ENCODE measurements at places on chromosomes 16 and 17. TPM values are rescaled to one million over a fixed set of nuclear protein-coding genes. Genes with fewer than 3 reads are reported as not detected.
A peak's percentile ranks its signal among the peaks of the same experiment; 100 is the strongest.

The PITPNM3 gene
- 9.1 TPM for total RNA-seq

The NMRAL1 gene
- 54.9 TPM for total RNA-seq

The TM4SF5 gene
- 0.88 TPM for total RNA-seq

- DNase-seq: no peak
Observed at GRCh38 chr16:49851468-49851787, 4.5 kb downstream of the ZNF423 start.

DNA sequence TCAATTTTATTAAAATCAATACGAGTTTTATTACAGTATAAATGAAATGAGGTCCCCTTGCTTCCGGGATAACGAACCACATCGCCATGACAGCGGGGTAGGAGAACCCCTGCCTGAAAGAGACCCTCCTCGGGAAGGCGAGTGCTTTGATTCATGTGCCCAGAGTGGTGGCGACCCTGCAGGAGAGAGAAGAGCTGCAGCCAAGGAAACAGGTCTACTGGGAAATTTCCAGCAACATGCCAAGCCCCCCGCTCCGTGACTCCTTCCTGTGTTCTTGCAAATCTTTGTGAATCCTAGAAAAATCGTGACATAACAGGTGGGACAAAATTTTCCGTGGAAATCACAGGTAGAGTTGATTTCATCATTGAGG, 162.5 kb downstream of the WSCD1 start:
- no peak for DNase-seq

DNA sequence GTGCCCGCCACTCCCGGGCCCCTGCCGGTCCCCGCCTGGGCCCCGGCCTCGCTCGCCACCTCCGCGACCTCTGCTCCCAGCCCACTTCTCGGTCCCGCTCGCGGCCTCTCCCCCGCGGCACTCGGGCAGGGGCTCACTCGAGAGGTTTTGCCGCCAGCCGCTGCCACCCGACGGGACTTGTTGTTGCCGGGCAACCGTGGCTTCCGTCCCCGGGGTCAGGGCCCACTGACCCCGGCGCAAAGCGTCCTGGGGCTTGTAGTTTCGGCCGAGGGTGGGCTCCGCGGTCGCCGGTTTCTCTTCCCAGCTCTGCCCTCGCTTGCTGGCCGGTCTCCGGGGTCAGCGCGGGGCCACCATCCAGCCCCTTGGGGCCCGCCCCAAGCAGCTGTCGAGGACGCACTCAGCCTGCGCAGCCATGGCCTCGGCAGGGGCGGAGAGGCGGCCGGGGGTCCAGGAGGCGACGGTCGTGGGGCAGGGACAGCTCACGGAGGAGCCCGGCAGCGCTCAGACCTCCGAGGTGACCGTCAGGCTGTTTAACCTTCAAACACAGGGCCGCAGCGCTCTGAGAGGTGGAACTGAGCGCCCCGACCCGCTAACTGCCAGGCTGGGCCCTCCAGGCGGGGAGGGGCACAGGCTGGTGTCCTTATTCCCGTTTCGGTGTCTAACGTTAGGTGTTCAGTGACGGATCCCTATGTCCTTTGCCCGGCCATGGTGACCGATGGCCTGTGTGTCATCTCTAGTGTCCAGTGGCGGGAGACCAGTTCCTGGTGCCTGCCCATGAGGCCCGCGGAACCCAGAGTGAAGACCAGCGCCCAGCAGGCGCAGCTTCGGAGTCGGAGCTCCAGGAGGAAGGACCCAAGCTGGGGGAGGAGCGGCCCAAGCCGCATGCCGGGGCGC, at the start of the genes C16orf86 and ENKD1:
TSS of gene C16orf86 (plus strand) at position 256 of the 894 bp plus-strand sequence. CDS start at position 413, 157 bp downstream.
TSS of gene ENKD1 (minus strand) at position 192 of the 894 bp plus-strand sequence. CDS start 308 bp downstream, outside the sequence.
- peak; percentile 95 for DNase-seq

- DNase-seq: no peak
Observed at GRCh38 chr17:4032245-4032644, 68.0 kb upstream of the ATP2A3 start.

- peak; percentile 58 for DNase-seq
Observed at GRCh38 chr17:27529230-27529796, 73.1 kb downstream of the KSR1 start.

DNA sequence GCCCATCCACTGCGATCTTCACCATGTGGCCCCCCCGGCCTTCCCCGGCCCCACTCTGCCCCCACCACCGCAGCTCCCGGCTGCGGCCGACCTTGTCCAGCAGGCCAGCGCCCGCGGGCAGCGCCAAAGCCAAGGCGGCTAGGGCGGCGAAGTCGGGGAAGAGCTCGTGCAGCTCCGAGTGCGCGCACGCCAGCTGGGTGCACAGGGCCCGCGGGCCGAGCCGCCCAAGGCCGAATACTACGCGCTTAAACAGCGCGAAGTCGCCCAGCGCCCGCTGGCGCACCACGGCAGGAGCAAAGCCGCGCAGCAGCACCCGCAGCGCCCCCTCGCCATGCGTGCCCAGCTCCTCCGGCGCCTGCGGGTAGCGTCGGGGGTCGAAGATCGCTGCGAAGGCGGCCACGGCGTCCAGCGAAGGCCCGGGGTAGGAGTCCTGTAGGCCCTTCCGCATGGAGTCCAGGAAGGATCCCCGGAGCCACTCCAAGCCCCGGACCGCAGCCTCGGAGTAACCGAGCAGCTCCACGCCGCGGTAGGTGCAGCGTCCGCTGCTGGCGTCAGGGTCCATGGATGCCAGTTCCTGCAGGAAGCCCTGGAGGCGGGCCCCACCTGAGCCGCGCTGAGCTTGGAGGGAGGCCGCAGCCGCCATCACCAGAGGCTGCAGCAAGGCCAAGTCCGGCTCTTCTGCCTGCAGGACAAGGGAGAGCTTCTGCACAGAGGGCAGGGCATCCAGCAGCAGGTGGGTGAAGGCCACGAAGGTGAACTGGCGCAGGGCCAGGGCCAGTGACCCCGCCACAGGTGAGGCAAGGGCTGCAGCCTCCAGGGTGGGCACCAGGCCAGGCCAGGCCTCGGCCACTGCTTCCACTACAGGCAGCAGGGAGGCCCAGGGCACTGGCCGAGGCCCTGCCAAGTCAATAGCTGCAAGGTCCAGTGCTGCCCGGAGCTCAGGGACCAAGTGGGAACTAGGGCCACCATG, 10.3 kb downstream of the C17orf113 start:
- DNase-seq: no peak

DNA sequence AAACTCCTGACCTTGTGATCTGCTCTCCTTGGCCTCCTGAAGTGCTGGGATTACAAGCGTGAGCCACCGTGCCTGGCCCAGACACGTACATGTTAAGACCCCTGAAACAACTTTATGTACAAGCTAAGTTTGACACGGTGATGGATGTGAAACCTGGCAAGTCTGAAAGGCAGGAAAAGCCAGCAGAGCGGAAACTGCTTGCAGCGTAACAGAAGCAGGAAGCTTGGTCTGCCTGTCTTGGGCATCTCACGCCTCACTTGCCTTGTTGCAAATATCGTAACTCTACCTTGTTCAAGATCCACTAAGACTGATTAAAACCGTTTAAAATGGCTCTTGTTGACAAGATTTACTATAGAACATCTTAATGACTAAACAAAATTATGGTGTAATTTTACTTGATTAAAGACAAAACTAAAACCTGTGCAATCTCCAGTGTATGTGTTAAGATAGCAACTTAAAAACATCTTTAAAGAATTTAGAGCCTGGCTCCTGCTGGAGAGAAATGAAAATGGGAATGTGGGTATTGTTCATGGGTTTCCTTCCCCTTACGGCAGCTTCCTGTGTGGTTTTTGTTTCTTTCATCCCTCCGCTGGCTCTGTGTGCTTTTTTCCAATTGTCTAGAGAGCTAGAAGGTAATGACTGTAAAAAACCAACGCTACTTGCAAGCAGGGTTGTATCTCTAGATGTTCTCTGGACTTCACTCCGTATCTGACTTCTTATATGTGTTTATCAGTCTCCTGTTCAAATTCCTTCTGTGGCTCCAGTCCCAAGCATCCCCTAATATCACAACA, 477.6 kb downstream of the XYLT1 start:
- peak; percentile 74 for DNase-seq

DNA sequence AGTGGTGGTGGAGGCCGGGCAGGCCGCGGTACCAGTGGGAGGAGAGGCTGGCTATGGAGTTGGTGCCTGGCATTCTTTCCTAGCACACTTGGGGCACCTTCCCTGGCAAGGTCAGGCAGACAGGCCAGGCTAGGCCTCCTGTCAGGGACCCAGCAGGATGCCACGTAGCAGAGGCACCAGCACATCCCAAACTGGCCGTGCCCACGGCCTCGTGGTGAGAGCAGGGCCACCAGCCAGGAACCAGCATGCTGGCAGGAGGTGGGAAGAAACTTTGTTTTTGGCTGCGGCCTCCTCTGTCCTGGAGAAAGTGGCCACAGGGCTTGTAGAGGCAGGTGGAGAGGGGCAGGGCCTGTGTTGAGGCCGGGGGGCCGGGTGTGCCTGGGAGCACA, 57.6 kb upstream of the CBFA2T3 start:
- no peak for DNase-seq

DNA sequence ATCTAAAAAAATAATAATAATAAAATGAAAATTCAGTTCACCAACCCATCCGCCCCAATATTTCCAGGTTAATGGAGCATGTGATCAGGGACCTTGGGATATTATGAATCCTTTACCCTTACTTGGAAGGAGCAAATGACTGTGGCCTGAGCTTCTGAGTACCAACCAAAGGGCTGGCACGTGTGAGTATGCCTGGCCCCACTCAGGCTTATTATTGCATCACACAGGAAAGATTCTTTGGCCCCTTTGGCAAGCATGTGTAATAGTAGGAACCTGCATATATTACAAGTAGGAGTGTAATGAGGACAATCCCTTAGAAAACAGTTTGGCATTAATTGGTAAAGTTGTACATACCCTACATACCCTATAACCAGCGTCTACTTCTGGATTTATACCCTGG, 7.2 kb upstream of the C17orf78 start:
- no peak for DNase-seq

GRCh38 chr16:8851761-8852403, 16.9 kb downstream of the CARHSP1 start:
- DNase-seq: no peak

GRCh38 chr17:45127548-45128300, 4.6 kb downstream of the PLCD3 start:
- peak; percentile 55 for DNase-seq

GRCh38 chr17:45995627-45996270, 3.3 kb upstream of the STH start:
- DNase-seq: no peak

DNA sequence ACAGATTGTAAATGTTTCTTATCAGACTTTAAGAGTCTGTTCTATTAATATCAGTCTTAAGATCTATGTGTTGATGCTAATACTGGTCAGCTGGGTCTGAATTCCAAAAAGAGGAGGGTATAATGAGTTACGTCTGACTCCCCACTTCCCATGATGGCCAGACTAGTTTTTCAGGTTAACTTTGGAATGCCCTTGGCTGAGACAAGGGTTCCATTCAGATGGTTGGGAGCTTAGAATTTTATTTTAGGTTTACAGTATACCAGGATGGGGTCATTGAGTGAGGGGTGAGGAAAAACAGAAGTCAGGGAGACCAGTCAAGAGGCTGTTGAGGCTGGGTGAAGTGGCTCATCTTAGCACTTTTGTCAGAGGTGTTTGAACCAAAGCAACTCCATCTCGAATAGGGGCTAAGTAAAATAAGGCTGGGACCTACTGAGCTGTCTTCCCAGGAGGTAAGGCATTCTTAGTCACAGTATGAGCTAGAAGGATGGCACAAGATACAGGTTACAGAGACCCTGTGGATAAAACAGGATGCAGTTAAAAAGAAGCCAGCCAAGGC, 2.9 kb upstream of the TMEM231 start:
- no peak for DNase-seq

GRCh38 chr17:77107506-77108433, 33.0 kb upstream of the SEC14L1 start:
- DNase-seq: no peak

DNA sequence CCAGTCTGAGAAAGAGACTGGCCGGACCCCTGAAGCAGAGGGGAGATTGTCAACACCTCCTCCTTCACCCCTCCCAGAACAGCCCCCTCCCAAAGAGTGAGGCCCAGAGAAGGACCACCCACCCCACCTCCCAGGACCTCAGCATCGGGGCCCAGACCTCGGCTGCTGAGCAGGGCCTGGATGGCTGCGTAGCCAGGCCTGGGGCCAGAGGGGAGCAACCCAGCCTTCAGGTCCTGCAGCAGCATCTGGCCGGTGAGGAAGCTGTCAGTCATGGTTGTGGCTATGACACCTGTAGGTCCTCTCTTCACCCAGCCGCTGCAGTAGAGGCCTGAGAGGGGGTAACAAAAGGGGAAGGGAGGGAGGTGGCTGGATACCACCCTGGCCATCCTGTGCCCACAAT, 3.2 kb upstream of the GRIN2C start:
- no peak for DNase-seq

GRCh38 chr17:59026176-59026939, 80.3 kb downstream of the TRIM37 start:
- DNase-seq: no peak
